Umbilical cord (tissue), 2 donors: ENCODE measurements at places on chromosomes 11 and 22.

DNA sequence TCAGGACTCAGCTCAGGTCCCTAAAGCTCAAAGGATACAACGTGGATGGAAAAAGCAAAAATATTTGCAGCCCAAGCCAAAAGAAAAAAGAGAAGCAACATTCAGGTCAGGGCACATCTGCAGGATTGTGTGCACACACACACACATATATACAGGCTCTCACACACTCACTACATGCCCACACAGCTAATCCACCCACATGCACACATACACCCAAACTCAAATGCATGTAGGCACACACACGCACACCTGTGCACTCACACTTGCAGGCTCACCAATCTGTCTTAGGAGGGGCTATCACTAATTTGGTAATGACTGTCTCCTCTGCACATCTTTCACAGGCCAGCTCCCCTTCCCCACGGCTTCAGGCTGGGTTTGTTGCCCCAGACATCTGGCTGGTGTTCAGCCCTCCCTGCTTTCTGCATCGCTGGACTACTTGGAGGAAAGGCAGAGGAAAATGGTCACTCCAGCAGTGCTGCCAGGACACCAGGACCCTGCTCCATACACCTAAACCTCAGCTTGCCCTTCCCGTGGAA lies 103.6 kb upstream of the DRD2 start:
- no peak for DNase-seq

DNA sequence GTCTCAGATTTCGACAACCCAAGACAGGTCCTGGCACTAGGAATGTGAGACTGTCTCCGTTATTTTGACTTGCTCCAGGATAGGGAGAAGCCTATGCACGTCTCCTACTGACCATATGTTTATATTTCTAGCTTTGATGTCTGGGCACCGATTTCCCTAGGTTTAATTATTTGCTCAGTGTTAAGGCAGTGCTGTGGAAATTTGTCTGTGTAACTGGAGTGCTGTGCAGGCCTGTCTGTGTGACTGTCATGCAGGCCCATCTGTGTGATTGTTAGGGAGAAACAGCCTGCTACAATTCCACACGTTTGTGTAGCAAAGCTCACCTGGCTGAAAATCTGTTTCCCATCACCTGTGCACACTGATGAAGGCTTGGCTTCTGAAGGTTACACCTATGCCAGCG lies 29.6 kb upstream of the HSPA8 start:
- DNase-seq: no peak

GRCh38 chr11:116794851-116795250 lies 3.2 kb upstream of the APOA5 start:
- no peak for DNase-seq

GRCh38 chr11:121110871-121111724 lies 10.1 kb downstream of the TECTA start:
- no peak for DNase-seq

- DNase-seq: no peak
Observed at GRCh38 chr11:67315325-67315909, 12.1 kb downstream of the SSH3 start.

- DNase-seq: no peak
Observed at GRCh38 chr11:104934594-104934993, 33.8 kb downstream of the CASP4 start.

DNA sequence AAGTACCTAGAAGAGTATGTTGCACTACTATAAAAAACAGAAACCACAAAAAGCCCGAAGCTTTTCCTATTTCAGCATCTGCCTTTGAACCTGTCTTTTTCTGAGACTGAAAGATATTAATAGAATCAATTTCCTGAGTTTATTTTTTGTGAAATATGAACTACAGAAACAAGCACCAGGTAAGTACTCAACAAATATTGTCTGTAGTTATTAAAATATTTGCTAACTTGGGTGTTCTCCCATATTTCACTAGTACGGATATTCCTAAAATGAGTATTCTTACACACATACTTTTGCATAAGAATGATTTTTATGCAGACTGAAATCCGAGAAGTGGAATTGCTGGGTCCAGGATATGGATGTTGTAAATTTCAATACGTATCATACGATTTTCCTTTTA lies 188.0 kb downstream of the OR4C45 start:
- no peak for DNase-seq

DNA sequence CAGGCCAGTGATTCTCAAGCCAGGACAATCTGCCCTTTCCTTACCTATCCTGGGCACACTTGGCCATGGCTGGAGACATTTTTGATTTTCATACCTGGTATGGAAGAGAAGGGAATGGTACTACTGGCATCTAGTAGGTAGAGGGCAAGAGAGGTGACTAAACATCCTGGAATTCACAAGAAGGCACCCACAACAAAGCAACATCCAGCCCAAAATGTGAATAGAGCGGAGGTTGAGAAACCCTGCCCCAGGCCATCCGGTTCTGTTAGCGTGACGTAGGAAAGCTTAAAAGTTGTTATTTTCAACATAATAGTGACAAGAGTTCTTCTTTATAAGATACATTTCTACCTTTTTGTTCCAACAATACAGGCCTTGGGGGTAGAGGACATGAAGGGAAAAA lies 114.9 kb upstream of the ALX4 start:
- no peak for DNase-seq

GRCh38 chr11:117545706-117546105 lies 218.1 kb downstream of the CEP164 start:
- no peak for DNase-seq

DNA sequence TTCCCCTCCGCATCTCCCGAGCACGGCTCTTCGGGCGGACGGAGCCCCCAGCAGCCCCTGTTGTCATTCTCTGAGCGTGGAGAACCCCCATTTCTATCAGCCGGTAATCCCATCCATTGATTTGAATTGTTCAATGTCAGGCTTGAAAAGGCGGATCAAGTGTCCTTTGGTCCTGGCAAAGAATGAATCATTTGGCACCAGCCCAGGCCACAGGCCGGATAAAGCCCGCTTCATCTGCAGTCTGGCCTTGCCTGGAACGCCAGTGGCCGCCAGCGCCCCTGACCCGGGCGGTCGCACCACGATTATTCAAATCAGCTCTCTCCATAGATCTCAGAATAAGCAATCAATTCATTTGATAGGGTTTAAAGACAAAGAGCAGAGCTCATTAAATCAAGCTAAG lies 188.9 kb downstream of the BRD1 start:
- peak; percentile 20 for DNase-seq

DNA sequence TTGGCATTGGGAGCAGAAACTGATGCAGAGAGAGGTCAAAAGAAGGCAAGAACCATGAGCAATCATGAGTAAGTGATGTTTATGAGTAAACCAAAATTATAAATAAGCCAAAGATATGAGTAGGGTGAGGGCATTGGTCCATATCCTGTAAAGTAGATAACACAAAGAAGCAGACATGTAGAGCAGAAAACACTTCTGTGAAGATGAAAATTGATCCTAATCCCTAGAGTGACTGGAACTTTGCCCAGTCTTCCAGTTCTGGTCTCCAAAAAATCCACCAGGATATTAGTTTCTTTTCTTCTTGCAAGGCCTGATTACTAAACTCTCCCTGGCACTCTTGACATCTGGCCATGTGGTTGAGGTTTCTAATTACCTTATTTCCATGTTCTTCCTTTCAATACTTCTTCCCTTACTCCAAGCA lies 13.7 kb upstream of the DRD2 start:
- DNase-seq: peak; percentile 77

DNA sequence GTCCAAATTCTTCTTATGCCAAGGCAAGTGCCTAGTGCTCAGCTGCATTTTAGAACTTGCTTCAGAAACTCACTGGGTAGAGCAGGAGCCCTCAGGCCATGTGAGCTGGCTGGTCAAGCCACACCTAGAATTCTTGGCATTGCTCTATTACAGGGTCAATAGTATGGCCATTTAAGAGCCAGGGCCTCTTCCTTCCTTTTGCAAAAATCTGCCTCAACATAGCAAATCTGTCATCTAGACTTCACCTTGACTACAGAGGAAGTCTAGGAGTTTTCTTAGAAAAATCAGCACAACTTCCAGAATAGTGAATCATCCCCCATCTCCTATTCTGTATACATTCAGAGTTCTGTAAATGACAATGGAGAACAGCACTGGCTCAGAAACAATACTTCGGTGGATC lies 112.0 kb upstream of the TTC12 start:
- DNase-seq: no peak

DNA sequence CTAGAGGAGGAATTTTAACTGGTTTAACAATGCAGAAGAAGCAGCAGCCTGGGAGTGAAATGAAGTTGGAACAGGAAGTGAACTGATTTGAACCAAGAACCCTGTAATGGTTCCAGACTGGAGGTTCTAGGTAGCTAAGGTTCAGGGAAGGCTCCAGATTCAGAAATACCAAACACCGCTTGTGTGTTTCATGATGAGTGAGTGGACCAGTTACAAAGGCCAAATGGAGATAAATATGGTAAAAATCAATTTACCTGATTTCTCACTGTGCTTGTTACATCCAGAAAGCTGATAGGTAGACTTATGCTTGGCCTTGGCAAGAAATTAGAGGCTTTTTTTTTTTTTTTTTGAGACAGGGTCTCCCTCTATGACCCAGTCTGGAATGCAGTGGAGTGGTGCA lies 12.9 kb downstream of the ATG13 start:
- DNase-seq: no peak

DNA sequence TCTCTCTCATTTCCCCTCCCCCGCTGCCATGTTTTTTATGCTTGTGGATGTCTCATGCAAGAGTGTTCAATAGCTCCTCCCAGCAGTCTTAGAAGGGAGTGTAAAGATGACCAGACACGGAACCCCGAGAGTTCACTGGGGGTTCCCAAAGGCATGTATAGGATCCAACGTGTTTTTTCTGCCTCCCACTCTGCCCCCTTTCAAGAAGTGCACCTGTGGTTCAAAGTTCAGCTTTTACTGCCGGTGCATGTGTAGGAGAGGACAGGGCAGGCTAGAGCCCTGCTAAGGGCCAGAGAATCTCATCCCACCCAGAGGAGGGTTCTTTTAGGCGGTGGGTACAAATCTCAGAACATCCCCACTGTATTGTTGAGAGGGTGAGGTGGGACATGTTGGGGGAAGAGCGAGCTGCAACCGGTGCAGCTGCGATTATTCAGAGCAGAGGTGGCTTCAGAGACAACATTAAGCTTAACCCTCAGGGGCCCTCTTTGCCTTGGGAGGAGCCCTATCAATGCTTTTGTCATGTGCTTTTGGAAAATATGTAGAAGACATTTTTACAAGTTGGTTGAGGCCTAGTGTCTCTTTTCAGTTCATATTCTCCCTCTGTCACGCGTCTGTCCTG lies 14.5 kb downstream of the MIF start:
- DNase-seq: no peak

DNA sequence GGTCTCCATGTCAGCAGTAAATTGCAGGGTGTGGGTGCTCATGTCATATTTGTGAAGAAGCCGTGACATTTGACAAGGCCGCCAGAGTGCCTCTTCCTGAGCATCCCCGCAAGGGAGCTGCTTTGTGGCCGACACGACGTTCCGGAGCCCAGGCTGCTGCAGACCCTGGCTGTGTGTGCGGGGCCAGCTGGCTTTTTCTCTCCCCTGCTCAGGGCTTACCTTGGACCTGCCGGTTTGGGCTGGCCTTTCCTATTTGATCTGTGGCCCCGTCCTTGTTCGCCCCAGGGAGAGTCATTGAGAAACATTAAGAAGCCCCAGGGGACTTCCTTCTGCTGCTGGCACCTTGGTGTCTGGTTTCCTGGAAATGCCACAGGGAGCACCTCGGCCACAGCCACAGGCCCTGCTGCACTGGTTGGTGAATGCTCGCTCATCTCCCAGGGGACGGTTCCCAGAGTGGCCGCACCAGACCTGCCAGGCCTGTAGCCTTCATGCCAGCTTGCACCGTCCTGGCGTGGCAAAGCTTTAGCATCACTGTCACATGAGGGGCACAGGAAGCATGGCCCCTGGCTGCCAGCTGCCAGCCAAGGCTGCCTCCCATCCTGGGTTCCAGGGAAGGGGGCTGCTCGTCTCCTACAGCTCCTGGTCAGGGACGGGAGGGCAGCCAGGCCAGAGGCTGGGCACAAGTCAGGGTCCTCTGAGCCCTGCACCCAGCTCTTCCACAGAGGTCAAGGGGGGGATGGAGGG lies 5.4 kb downstream of the GRK2 start:
- DNase-seq: no peak
